ENCODE measurements at places on chromosomes 13 and 19.

DNA sequence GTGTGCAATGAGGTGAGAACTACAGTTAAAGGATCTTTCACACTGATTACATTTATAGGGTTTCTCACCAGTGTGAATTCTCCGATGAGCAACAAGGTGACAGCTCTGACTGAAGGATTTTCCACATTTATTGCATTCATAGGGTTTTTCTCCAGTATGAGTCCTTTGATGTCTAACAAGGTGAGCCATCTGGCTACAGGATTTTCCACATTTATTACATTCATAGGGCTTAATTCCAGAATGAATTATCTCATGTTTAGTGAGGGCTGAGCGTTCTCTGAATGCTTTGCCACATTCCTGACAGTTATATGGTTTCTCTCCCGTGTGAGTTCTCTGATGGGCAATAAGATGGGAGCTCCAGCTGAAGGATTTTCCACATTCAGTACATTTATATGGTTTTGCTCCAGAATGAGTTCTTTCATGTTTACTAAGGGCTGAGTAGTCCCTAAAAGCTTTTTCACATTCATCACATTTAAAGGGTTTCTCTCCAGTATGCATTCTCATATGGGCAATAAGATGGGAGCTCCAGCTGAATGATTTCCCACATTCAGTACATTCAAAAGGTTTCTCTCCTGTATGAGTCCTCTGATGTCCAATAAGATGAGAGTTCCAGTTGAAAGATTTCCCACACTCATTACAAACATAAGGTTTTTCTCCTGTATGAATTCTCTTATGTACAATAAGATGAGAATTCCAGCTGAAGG is 4.4 kb upstream of the C19orf18 start:
- DNase-seq: no peak

DNA sequence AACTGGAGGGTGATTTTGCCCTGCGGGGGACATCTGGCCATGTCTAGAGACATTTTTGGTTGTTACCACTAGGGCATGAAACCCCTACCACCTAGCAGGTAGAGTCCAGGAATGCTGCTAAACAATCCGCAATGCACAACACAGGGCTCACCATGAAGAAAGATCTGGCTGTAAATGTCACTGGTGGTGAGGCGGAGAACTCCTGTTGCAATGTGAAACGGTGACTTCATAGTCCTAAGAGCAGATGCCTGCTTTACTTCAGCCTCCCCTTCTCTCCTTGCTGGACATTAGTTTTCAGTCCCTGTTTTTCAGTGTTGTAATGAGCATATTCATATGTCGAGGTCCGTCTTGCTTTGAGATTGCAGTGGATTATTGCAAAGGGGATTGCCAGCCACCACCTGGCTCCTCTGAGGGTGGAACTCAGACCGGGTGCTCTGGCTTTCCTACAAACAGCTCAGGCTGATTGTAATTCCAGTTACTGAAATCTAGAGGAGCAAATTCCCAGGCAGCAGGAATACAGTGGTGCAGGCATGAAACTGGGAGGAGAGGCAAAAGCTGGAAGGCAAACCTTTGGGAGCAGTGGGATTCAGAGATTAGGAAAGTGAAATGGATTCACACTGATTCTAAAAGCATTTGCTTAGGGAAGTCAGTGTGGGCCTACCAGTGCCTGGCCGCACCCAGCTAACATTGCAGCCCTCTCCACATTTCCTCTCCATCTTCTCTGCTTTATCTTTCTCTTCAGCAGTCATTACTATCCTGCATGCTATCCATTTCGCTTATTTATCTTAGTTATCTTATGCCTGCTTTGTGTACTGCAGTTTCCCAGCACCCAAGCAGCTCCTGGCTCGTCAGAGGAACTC is 76.1 kb upstream of the PCDH8 start:
- DNase-seq: no peak

GRCh38 chr13:60326273-60326672 is 70.7 kb upstream of the TDRD3 start:
- DNase-seq: no peak

GRCh38 chr13:34926508-34926907 is 15.6 kb upstream of the NBEA start:
- DNase-seq: no peak

GRCh38 chr13:110907951-110908898 is 6.6 kb downstream of the ANKRD10 start:
- no peak for DNase-seq

DNA sequence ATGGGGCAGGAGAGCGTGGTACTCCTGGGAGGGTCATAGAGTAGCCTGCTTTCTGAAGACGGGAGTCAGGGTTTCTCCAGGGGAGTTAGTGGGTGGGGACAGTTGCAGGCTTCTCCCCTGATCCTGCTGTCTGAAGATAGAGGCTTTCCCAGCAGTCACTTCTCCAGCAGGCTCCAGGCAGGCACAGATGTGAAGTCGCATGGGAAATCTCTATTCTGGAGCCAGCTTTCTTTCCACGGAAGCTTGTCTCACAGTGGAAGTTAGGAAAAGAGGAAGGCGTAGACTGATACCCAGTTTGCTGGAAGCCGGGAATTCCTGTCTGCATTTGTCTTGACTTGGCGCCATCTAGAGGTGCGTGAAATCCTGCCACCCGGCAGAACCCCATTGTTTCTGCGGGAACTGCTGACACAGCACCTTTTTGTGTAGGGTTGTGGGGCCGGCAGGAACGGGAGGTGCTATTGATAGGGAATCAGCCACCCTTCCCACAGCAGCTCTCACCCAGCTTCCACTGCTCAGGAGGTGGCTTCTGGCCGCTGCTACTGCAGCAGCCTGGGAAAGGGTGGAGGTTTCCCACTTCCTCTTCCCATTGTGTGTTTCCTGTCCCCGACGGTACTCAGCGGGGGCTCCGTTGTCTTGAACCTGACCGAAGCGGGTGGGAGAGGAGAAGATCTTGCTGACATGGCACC is 28.5 kb upstream of the NPAS1 start:
- DNase-seq: peak; percentile 80

GRCh38 chr13:113493315-113493951 is 2.9 kb upstream of the DCUN1D2 start:
- no peak for DNase-seq

DNA sequence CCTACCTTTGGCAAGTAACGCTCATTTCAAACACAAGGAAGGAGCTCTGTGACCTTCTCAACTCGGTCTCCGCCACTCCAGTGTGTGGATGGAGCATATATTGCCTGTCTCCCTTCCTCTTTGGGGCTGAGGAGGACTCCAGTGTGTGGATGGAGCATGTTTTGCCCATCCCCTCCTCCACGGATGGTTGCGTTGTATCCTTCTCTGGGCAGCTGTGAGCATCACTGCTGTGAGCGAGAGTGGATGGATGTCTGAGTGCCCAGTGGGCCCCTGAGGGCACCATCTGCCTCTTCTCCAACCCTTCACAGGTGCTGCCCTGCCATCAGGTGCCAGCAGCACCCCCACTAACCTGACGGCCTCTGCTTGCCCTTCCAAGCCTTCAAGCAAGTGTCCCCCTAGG is 186.2 kb downstream of the TEX29 start:
- DNase-seq: no peak

- DNase-seq: no peak
These were observed 167.1 kb downstream of the PCDH9 start for GRCh38 chr13:67063036-67063435.

- DNase-seq: no peak
These were observed 9.3 kb downstream of the CD177 start for GRCh38 chr19:43362745-43363144.

- DNase-seq: no peak
These were observed 170.4 kb upstream of the UBL3 start for GRCh38 chr13:30020726-30021312.

- DNase-seq: no peak
These were observed 793 bp downstream of the LRFN1 start for GRCh38 chr19:39319892-39320248.

GRCh38 chr19:7348587-7349230 is at the start of gene ARHGEF18:
Gene ARHGEF18 (plus strand): TSS chr19:7348937. CDS start chr19:7362891, 13,954 bp downstream.
- peak; percentile 78 for DNase-seq

- DNase-seq: no peak
These were observed 111.0 kb upstream of the KL start for GRCh38 chr13:32905063-32905863.

DNA sequence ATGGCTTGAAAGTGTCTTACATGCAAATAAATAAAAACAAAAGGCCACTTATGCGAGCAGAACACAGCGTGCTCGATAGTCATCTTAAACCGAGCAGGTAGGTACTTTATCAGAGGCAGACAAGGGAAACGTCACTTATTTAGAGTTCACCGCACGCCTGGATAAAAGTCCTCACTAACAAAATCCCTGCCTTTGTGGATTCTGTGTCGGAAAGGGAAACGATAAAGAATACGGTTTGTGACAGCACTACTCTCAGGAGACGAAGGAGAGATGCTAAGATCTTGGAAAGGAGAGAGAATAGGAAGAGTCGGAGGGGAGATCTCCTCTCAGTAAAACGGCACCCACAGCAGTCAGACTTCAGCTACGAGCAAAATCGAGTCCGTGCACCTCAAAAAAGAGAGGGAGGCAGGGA is 581 bp downstream of the RCBTB1 start:
- no peak for DNase-seq

GRCh38 chr13:36115306-36115705 is 15.9 kb downstream of the DCLK1 start:
- no peak for DNase-seq

DNA sequence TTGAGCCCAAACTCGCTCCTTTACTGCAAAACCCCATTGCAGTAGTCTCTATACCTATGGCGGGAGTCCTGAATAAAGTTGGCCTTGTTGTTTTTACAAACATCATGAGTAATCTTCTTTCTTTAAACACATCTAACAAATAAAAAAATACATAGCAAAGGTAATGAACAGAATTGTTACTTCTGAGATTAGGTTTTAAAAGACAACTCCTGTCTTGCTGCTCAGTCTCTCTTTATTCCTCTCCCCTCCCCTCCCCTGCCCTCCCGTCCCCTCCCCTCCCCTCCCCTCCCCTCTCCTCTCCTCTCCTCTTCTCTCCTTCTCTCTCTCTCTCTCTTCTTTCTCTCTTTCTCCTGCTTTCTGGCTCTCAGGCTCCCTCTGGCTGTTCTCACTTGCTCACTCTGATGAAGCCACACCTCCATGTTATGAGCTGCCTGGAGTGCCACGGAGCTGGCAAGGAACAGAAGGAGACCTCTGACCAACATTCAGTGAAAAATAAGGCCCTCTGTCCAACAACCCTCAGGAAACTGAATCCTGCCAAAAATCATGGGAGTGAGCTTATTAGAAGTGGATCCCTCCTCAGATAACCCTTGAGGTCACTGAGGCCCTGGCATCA is 300.7 kb upstream of the MIR17HG start:
- no peak for DNase-seq

- DNase-seq: no peak
These were observed 1.1 kb downstream of the SYT3 start for GRCh38 chr19:50638600-50638999.

DNA sequence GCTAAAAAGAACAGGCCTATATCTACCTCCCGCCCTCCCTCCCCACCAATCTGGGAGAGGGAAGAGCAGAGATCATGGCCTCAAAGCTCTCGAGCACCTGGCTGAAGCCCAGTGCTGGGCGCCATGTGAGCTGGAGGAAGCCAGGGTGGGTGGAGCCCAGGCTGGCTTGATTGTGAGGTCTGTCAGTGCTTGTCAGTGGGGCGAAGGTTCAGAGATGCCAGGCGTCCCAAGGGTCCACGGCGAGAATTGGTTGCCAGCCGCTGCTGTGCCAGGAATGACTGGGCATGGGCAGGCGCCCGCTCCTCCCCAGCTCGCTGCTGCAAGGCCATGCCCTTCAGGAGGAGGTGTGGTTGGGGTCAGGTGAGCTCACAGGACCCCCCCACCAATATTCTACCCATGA is 11.5 kb downstream of the BEST2 start:
- no peak for DNase-seq

DNA sequence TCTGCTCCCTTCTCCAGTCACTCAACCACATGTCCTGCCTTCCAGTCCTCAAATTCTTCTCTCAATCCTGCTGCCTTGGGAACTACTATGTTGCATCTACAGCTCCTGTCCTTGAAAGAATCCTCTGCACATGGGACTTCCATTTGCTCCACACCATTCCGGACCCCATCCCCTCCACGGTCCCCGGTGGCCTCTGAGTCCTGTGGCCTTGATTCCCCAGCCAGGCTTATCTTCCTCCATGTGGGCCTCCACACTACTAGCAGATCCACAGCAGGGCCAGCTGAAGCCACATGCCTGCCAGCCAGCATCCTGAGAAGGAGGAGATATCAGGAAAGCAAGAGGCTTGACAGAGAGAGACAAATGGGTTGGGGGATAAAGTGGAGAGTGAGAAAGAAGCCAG is 1323.8 kb downstream of the UQCRFS1 start:
- DNase-seq: no peak

DNA sequence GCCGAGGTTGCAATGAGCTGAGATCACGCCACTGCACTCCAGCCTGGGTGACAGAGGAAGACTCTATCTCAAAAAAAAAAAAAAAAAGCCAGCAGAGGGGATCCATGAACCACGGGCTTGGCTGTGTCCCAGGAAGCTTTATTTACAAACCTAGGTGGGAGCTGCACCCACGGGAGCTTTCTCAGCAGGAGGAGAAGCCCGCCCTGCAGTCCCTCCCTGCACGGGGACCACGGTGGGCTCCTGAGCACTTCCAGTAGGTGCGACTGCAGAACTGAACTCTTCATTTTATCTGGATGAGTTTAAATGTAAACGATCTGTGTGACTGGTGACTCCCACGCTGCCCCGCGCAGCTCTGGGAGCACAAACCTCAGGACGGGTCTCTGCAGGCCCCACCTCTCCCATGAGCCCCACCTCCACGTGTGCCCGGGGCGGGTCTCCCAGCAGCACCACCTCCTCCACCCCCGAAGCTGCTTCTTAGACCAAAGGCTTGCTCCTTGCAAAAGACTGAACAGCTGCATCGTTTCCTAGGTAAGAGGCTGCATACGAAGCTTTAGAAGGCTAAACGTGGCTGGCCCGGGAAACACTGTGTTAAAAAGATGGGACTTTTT is 66.4 kb downstream of the SPACA7 start:
- no peak for DNase-seq

DNA sequence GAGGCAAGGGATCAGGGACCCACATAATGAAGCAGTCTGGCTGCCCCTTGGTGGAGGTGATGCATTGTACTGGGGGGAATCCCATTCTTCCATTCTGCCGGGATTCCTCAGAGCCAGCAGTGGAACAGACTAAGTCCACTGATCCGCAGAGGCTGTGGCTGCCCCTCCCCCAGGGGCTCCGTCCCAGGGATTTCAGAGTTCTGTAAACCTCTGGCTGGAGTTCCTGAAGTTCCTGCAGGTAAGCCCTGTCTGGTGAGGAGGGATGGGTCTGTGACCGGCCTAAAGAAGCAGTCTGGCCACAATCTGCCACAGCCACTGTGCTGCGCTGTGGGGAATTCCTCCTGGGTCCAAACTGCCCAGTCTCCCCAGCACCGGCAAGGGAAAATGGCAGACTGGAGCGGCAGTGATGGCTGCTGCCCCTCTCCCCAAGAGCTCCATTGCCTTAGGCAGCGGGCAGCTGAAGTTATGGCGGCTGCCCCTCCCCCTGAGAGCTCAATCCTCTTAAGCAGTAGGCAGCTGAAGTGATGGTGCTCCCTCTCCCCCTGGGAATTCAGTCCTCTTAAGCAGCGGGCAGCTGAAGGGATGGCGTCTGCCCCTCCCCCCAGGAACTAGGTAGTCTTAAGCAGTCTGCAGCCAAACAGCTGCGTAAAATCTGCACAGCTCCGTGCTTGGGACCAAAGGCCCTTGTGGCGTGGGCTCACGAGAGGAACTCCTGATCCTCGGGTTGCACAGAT is 155.7 kb downstream of the PCDH17 start:
- no peak for DNase-seq

All from activated CD8-positive, alpha-beta memory T cell treated with anti-CD3 and anti-CD28 coated beads, Interleukin-2, amount 50 U/mL, for 48 hours (primary cell).